ENCODE measurements at places on chromosomes 13 and 19. TPM values are rescaled to one million over a fixed set of nuclear protein-coding genes. Genes with fewer than 3 reads are reported as not detected.

GRCh38 chr13:36345438-36346221 is 564 bp downstream of the SPART start:
- DNase-seq, result peak; percentile 32

DNA sequence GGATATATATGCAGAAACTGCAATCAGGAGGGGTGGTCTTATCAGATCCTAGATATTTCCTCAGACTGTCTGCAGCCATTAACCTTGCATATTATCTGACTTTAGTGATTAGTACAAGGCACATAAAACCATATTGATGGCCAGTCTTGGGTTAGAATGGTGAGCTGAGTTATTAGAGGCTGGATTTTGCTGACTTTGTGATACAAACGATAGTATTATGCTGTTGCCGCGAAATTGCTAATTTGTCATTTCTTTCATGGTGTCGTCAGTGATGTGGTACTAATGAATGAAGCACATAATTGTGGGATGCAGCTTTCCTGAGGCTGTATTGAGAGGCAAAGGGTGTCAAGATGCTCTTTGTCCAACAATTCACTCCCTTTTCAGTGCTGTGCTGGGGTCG is 172.5 kb downstream of the TEX29 start:
- no peak for DNase-seq

DNA sequence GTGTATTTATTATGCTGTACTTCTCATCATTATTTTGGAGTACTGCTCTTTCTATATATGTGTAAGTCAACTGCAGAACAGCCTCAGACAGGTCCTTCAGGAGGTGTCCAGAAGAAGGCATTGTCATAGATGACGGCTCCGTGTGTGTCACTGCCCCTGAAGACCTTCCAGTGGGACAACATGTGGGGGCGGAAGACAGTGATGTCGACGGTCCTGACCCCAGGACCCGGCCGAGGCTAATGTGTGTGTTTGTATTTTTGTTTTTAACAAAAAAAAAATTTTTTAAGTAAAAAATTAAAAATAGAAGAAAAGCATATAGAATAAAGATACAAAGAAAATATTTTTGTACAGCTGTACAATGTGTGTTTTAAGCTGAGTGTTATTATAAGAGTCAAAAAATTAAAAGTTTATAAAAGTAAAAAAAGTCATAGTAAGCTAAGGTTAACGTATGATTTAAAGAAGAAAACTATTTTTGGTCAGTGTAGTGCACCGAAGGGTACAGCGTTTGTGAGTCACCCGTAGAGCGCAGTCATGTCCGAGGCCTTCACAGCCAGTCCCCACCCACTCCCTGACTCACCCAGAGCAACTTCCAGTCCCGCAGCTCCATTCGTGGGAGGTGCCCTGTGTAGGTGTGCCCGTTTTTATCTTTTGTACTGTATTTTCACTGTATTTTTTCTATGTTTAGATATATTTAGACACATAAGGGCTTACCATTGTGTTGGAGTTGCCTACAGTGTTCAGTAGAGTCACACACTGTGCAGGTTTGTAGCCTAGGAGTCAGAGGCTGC is 42.2 kb upstream of the SPACA7 start:
- no peak for DNase-seq

- DNase-seq, result no peak
These were observed 71.4 kb downstream of the ALOX5AP start for GRCh38 chr13:30806784-30807183.

DNA sequence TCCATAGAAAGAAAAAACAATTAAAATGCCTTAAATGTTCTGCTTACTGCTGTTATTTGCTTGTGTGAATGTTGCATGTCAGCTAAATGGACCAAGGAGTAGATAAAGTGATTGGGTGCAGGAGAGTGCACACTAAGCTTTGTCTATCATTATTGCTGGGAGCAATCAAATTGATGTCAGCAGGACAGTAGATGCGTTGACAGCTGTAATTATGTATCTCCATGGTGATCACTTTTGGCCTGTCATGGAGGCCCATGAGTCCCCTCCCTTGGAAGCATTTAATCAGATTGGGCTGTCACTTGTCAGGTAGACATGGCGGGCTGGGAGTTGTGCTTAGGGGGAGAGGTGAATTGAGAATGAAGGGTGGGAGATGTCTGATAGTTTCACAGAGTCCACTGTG is 215.3 kb downstream of the PCCA start:
- DNase-seq, result no peak

- no peak for DNase-seq
These were observed 242.2 kb downstream of the B3GLCT start for GRCh38 chr13:31441800-31442510.

GRCh38 chr19:13723206-13723605 is 41.1 kb upstream of the MRI1 start:
- DNase-seq, result no peak

DNA sequence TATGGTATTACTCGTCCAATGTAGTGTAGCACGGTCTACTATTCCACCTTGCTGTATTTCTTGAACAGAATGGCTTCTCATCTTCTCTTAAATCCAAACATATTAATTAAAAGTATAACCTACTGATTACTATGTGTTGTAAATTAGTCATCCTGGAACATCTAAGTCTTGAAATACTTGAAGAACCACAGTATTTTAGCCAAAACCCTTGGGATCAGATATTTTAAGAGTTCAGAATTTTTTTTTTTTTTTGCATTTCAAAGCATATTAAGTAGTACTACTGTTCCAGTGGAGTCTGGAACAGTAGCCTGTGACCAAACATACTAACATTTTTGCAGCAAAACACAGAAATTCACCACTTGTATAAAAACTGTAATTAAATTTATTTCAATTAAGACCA is 30.1 kb downstream of the ZC3H13 start:
- DNase-seq, result no peak

GRCh38 chr19:7545904-7546303 is 10.4 kb downstream of the PNPLA6 start:
- no peak for DNase-seq

DNA sequence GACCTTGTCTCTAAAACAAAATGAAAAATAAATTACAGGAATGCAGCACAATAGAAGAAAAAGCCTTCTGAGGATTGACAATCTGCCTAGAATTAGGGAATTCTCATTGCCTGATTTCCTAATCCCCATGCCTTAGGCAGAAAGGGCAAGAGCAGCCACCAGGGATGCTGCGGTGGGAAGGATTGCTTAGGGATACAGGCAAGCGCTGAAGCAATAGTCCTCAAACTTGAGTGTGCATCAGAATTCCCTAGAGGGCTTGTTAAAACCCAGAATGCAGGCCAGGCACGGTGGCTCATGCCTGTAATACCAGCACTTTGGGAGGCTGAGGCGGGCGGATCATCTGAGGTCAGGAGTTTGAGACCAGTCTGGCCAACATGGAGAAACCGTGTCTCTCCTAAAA is 1.0 kb upstream of the OR7C2 start:
- no peak for DNase-seq

GRCh38 chr13:44627441-44627840 is 51.3 kb upstream of the TSC22D1 start:
- DNase-seq, result no peak

DNA sequence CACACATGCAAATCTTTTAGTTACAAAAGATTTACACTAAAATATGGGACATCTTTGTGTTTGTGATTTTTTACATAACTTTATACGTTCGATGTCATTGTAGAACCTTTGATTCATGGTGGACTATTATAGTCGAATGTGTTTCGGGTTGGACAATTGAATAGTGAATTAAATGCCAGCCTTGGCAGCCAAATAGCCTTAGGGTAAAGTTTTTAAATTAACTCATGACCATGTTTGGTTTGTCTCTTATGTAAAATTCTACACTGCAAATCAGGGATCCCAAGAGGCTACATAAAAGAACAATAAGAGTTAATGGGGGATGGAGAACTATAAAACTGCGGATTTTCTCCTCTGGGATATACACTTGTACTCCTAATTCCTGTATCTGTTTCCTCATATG is 1735.6 kb upstream of the SPRY2 start:
- DNase-seq, result no peak

- no peak for DNase-seq
These were observed 37.4 kb upstream of the GAS6 start for GRCh38 chr13:113901231-113901630.

- no peak for DNase-seq
These were observed 6.6 kb upstream of the CEACAM16 start for GRCh38 chr19:44692379-44692721.

DNA sequence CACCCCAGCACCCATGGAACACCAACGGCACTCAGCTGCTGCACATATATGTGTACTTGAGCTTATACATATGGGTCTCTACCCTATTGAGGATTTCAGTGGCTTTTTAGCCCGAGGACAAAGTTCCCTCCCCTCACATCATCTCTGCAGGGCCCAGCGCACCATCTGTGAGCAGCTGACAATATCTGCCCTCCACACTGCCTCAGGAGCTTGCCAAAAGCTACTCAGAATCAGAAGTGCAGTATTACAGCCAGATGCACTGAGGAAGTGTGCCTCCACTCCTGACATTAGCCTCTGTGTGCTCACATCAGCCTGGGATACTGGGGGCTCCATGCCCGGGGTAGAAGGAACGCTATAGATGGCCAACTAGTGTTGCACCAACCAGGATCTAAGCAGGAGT is 903.9 kb downstream of the UQCRFS1 start:
- no peak for DNase-seq

The C19orf81 gene
- total RNA-seq, result not detected

The IRGC gene
- not detected for total RNA-seq

The NCAN gene
- total RNA-seq, result not detected

The ZNF99 gene
- not detected for total RNA-seq

The ALOX5AP gene
- 24.2 TPM for total RNA-seq

The FPR1 gene
- total RNA-seq, result 0.13 TPM

The TYROBP gene
- total RNA-seq, result 7.0 TPM

Measured in T-cell (primary cell).